ENCODE measurements at places on chromosomes 12 and 14.

DNA sequence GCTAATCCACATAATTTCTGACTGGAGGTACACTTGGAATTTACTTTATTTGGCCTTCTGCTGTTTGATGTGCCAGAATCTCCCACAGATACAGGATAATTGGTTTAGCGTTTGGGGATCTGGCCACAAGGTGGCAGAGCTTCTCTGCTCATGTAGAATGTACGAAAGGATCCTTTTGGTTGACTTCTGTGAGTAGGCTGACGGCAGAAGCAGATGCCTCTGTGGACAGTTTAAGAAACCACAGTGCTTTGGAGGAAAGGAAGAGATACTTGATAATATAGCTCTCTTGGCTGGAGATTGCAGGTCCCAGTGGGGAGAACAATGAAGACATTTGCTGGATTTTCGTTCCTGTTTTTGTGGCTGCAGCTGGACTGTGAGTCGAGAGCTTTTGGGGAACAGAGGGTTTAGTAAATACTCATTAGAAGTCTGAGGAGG lies 75.3 kb upstream of the OR4E1 start:
- DNase-seq, result no peak

- no peak for DNase-seq
Measured at GRCh38 chr12:7152818-7153217, 22.6 kb downstream of the CLSTN3 start.

DNA sequence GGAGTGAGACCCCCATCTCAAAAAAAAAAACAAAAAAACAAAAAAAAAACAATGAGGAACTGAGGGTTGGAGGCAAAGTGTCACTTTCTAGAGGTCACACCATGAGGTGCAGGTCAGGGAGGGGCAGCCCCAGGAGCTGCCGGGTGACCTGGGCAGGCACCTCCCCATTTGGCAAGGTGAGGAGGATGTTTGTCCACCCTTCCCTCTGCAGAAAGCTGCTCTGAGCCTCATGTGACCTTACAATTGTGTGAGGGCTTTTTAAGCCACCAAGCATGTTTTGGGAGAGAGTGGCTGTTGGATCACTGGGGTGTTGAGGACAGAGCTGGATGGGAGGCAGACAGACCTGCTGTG lies 49.6 kb downstream of the FOXN4 start:
- no peak for DNase-seq

- no peak for DNase-seq
Measured at GRCh38 chr12:27924350-27925135, 48.0 kb downstream of the PTHLH start.

GRCh38 chr14:104576232-104576969 lies 3.2 kb upstream of the C14orf180 start:
- no peak for DNase-seq

- DNase-seq, result no peak
Measured at GRCh38 chr12:25904442-25904841, 54.0 kb upstream of the RASSF8 start.

- DNase-seq, result no peak
Measured at GRCh38 chr14:93772263-93772662, 16.0 kb downstream of the PRIMA1 start.

DNA sequence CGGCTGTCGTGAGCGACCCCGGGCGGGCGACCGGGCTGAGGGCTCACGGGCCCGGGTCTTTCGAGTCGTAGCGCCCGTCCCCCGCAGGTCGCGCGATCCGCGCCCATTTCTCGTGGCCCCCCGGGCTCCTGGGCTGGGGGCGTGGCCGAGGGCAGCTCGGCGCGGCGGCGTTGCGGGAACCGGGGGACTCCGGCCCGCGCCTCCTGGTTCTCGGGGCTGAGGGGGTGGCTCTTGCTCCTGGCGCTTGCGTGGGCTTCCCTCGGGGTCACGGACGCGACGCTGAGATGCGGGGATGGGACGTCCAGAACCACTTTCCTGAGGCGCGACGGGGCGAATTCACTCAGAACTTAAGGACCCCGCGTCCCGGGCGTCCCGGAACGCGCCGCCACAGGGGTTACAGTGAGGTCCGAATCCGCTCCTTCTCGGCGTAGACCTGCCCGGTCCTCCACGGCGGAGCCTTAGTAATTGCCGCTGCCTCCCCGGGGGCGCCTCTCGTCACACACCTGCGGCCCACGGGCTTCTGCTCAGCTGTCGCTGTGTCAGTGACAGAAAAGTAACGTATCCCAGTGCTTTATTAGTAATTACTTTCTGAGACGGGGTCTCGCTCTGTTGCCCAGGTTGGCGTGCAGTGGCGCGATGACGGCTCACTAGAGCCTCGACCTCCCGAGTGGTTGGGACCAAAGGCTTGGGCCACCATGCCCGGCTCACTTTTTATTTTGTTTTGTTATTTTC lies 606 bp downstream of the EP400 start:
- DNase-seq, result peak; percentile 74

GRCh38 chr12:124453419-124454351 lies 113.7 kb downstream of the NCOR2 start:
- peak; percentile 85 for DNase-seq

- DNase-seq, result no peak
Measured at GRCh38 chr14:20617138-20618003, 24.1 kb downstream of the OR6S1 start.

GRCh38 chr14:89849931-89850330 lies 104.6 kb downstream of the EFCAB11 start:
- no peak for DNase-seq

- no peak for DNase-seq
Measured at GRCh38 chr14:44151130-44151820, 355.8 kb downstream of the FSCB start.

DNA sequence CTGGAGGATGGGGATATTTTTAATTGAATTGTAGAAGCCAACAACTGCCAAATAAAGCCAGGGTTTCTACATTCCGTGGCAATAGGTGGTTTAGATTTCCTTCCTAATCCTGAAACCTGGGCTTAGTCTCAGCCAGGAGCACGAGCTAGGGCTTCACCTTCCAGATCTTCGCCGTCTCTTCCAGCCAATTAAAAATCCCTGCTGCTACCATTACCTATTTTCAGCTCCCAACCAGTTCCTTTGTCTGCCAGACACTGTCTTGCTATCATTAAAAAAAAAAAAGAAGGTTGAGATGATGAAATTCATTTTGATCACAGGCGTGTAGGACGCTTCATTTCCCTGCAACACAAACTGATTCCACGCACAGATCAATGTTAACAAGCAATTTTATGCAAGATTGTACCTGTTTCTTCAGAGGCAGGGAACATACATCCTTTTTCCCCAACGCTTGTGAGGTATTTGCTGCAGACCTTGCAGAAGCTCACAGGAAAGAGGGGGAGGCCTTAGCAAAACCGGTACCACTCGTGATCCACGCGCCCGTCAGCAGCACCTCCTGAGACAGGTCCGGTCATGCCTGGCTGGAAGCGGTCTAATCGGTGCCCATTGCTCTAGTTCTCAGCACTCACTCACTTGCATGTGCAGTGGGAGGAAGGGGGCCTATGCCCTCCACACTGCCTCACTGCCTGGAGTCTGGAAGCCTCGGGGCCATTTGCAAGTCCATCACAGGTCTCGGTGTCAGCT lies 65.1 kb downstream of the SLC6A12 start:
- DNase-seq, result no peak

DNA sequence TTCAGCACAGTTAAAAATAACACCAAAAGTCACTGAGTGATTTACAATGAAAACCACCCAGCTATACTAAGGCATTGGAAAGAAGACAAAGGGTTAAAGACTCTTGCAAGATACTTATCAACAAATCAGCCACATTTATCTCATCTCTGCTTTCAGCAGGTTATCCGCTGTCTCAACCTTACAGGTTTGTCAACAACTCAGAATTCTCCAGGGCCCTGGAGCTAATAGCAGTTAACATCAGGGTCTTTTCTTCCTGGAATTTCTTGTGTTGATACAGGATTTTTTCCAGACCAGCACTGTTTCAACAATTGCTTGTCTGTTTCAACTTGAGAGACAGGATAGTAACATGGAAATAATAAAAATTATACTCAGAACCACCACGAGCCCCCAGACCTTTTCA lies 3.5 kb downstream of the PKP2 start:
- no peak for DNase-seq

DNA sequence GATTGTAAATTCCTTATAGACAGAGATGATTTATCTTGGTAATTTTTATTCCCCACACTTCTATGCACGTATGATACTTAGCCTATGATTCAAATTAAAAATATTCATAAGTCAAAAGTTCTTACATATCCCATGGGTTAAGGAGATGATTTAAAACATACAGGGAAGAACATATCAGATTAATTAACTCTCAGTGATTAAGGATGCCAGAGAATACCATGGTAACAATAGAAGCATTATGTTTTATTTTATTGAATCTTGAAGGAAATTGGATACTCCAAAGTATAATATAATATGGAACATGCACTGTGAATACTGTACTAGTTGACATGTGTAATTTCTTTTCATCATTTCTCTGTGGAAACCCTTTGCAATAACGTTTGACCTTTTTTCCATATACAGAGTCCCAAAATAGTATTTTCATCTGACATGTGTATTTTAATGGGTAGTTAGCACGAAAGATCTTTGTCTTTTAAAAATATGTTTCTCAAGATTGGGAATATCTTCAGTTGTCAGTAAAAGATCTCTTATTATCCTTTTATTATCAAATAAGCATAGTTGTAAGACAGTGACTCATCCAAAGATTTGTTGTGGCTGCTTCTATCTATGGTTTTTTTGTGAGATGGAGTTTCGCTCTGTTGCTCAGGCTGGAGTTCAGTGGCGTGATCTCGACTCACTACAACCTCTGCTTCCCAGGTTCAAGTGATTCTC lies 166.7 kb downstream of the RAD51B start:
- no peak for DNase-seq

DNA sequence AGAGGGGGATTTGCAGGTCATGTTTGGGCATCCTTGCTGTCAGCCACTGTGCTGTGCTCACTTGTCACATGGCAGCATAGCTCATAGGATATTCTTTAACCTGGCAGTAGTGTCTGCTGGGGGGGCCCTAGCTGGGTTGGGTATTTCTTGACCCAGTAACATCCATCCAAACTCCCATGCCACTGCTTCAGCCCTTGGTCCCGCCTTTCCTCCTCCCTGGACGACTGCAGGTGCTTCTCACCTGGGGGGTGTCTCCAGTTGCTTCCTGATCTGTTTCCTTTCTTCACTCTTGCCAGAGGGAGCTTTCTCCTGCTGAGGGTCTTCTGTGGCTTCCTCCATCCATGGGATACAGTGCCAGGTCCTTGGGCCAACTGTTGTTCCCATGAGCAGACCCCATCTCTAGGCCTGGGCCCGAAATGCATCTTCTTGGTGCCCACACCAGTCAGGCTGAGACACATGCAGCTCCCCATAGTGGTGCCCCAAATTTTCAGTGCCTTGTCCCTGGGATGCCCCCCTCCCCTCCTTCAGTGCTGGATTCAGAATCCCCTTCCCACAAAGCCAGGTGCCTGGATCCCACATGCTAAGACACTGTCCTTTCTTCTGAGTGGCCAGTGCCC lies 20.5 kb downstream of the C14orf132 start:
- peak; percentile 22 for DNase-seq

DNA sequence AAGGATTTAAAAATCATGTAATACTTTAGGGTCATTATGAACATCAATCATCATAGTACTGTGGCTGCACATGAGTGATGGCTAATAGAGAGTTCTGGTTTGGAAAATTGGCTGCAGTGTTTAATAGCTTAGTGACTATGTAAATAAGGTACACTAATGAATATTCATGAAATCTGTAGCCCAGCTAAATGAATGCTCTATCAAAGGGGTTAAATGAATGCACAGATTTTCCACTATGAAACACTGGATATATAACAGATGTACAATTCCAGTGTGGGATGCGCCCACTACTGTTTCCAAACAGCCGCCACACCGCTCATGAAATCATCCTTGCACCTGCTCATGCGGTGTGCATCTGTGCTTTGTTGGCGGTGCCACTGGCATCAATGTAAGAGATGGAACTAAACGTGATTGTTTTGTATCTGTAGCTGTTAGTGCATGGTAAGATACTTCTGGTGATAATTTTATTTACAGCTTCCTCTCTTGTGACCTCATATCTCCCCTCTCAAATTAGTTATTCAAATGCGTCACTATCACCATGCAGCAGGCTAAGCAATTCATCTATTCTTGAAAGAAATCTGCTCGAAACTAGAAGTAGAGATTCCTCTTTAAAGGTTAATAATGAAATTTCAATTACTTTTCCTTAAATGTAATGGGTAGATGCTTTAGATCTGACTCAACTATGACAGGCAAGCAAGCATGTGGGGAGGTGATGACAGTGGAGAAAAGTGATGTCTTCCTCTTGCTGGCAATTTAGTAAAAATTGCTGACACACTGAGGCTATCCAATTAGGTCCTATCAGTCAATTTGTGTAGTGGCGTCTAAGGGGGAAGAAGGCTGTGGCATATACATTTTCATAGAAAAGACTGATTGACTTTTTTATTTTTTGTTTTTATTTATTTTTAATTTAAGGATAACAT lies 433.6 kb downstream of the AEBP2 start:
- DNase-seq, result no peak

GRCh38 chr14:77275041-77275580 lies 4.1 kb upstream of the NGB start:
- DNase-seq, result no peak

GRCh38 chr12:29617407-29617803 lies 119.9 kb upstream of the OVCH1 start:
- no peak for DNase-seq

GRCh38 chr12:111102102-111102739 lies 181.8 kb upstream of the MYL2 start:
- DNase-seq, result no peak

- DNase-seq, result no peak
Measured at GRCh38 chr12:117686911-117687377, 281.8 kb downstream of the KSR2 start.

DNA sequence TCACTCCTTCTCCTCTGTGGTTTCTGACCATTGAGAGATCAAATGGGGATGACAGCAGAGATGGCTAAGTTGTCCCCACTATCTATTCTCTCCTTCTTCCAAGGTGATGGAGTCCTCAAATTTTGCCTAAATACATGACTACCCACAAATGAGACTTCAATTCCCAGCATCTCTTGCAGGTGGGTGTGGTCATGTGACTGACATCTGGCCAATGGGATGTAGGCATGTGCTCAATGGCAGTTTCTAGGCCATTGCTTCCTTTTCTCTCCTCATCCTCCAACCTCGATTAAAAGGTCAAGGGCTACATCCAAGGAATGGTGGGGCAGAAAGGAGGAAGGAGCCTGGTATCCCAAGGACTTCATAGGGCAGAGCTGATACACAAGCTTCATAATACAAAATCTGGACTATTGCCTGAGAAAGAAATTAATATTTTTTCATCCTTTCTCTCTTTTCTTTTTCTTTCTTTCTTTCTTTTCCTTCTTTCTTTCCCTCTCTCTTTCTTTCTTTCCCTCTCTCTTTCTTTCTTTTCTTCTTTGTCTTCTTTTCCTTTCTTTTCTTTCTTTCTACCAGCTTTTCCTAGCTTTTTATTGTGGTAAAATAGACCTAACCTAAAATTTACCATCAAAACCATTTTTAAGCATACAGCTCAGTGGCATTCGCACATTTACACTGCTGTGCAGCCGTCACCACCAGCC lies 100.9 kb upstream of the PRB2 start:
- DNase-seq, result no peak

DNA sequence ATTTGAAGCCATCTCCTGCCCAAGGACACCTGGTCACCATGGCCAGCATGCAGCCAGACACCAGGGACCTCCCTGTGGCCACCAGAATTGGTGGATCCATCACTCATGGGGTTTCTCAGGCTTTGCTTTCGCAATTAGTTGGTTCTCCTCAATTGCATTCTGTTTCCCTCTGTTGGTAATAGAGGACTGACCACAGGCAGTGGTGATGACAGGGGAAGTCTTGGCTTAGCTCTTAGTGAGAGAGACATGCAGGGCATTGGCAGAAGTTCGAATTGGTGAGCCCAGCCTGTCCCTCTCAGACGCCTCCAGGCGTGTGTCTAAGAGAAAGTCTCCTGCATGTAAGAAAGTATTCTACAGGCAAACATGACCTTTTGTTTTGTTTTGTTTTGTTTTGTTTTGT lies 21.3 kb downstream of the HCAR2 start:
- DNase-seq, result no peak
